Activated T-cell treated with anti-CD3 and anti-CD28 coated beads, Interleukin-2, amount 50 U/mL, for 24 hours (primary cell): ENCODE measurements at places on chromosomes 4 and X.
A peak's percentile ranks its signal among the peaks of the same experiment; 100 is the strongest.

DNA sequence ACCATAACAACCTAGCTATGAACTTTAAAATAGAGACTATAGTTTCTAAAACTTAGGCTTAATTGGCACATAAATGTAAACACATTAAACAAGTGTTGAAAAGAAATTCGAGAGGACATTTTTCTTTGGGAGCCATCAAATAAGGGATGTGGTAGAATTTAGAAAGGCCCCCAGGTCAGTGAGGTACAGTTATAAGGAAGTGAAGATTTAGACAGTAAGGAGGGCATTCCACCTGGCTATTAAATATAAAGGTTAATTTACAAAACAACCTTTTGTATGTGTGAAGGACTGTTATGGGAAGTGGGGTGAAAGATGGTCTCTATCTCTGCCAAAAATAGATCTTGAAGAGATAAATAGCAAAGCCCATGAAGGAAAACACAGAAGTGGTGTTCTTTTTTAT is 83.9 kb downstream of the AFF1 start:
- H3K4me1 ChIP-seq, result peaks cover 86% of the 10 kb centered on the region
- H3K27ac ChIP-seq, result peak overlapping the region; percentile 84
- H3K4me3 ChIP-seq, result no peak overlapping the region

GRCh38 chrX:132472397-132472796 is 16.4 kb downstream of the MBNL3 start:
- peaks cover 29% of the 10 kb centered on the region for H3K27me3 ChIP-seq
- no peak for DNase-seq
- no peak overlapping the region for H3K27ac ChIP-seq
- H3K36me3 ChIP-seq, result no peaks in the 10 kb centered on the region
- peaks cover 21% of the 10 kb centered on the region for H3K4me1 ChIP-seq

DNA sequence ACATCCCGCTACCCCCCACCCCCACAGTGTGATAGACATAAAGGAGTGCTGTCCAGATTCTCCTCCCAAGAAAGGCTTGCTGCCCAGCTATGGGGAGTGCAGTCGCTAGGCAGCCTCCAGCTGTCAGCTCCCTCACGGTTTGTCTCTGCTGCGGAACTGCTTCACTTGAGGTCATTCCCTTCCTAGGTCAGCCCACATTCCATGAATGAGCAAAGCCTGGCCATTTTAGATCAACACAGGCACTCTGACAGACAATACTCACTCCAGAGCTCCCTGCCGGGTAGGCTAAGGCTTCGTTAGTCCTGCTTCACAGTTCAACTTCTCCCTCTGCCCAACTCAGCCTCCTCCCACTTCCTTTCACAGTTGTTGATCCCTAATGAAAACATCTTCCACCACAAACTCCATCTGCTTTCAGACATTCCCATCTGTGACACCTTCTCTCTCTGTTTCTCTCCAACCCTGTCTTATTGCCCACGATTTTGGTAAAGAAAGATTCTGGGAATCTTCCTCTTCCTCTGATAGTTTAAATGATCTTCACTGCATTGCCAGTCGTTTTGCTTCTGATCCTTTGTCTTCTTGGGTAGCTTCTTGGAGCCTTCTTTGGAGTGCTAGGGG is 318.9 kb upstream of the F9 start:
- no peak overlapping the region for H3K27ac ChIP-seq
- no peaks in the 10 kb centered on the region for H3K36me3 ChIP-seq
- H3K4me1 ChIP-seq, result no peaks in the 10 kb centered on the region
- no peak for DNase-seq
- H3K27me3 ChIP-seq, result peaks cover 68% of the 10 kb centered on the region

DNA sequence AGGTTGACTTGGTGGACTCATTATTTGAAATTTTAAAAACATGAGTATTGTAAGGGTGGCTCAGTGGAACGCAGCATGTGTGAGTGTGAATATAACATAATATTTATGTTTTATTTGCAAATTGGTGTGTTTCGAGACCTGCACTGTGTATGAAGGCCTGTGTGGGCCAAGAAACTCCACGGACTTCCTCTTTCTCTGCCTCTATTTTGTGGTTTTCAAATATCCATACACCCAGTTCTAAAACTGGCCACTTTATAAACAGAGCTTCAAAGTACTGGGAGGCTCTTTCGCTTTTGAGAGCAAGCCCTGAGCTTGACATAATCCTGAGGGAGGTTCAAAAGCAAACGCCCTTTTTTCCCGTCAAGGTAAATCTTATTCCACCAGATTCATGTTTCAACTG is 187.7 kb downstream of the GPAT3 start:
- H3K27me3 ChIP-seq, result peaks cover 36% of the 10 kb centered on the region
- no peak for DNase-seq
- no peaks in the 10 kb centered on the region for H3K36me3 ChIP-seq
- no peak overlapping the region for H3K27ac ChIP-seq

DNA sequence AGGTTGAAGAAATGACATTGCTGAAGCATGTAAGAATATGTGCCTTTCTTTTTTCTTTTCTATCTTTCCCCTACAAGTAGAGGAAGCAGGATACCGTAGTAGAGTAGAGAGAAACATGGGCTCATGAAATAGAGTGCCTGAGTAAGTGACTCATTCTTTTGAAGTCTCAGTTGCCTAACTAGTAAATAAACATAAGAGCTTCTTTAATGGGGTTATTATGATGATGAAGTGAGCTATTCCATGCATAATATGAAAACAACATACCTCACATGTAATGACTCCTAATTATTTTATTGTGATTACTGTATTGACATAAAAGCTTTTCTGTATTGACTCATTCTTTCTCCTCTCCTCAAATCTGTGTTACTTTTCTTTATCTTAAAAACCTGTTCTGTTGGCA is 1538.2 kb downstream of the TECRL start:
- no peak overlapping the region for H3K4me3 ChIP-seq
- H3K36me3 ChIP-seq, result no peaks in the 10 kb centered on the region
- H3K27me3 ChIP-seq, result no peaks in the 10 kb centered on the region
- H3K27ac ChIP-seq, result no peak overlapping the region
- DNase-seq, result no peak

GRCh38 chr4:186318481-186318880 is 52.5 kb downstream of the F11 start:
- peaks cover 5% of the 10 kb centered on the region for H3K27me3 ChIP-seq
- no peaks in the 10 kb centered on the region for H3K36me3 ChIP-seq
- H3K27ac ChIP-seq, result no peak overlapping the region
- H3K4me3 ChIP-seq, result no peak overlapping the region

DNA sequence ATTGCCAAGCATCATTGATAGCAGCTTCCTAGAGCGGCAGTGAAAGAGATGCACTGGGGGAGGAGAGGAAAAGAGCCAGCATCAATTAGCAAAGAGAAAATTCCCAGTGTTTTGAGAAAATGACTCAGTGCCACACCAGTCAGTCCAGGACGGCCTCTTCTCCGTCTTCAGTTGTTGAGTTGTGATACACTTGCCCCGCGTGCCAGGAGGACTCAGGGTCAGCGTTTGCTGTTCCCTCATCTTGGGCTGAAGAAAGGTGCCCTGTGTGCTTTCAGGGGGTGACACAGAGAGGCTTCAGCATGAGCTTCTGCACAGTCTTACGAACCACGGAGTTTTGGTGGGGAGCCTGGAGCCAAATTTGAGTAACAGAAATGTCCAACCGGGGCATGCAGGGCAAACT is 82.3 kb downstream of the GPR143 start:
- H3K27me3 ChIP-seq, result peaks cover 3% of the 10 kb centered on the region
- DNase-seq, result no peak
- no peak overlapping the region for H3K4me3 ChIP-seq
- no peak overlapping the region for H3K27ac ChIP-seq
- H3K36me3 ChIP-seq, result peaks cover 65% of the 10 kb centered on the region

DNA sequence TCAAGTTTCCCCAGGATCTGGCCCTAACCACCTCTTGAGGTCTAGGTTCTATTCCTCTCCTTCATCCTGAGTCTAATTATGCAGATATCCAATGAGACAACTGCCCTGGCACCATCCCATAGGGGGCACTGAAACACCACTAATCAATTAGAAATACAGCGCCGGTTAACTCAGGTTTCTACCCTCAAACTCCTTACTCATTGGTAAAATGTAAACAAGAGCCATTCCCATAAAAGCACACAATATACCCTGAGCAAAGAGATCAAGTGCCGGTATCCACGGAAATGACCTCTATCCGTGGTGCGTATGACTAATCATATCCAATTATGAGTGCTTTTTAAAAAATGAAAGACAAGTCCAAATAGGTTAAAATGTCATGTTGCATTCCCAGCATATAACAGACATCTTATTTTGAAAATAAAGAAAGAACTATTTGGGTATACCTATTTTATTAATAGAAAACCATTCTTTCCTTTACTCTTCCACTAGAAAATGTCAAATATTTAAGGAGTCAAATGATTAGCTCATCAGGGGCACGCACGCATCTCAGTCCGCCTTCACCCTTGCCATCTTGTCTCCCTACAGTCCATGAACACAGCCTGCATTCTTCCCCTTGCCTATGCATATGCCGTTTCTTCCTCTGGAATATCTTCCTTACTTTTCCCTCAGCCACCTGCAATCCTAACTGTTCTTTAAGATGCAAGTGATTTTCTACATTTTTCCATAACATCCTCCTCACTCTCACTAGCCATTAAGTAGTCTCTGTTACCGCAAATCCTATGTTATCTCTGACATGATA is 141.1 kb downstream of the MAML3 start:
- H3K27ac ChIP-seq, result no peak overlapping the region
- H3K4me1 ChIP-seq, result peaks cover 8% of the 10 kb centered on the region
- no peak overlapping the region for H3K4me3 ChIP-seq
- peak; percentile 58 for DNase-seq
- H3K36me3 ChIP-seq, result no peaks in the 10 kb centered on the region

DNA sequence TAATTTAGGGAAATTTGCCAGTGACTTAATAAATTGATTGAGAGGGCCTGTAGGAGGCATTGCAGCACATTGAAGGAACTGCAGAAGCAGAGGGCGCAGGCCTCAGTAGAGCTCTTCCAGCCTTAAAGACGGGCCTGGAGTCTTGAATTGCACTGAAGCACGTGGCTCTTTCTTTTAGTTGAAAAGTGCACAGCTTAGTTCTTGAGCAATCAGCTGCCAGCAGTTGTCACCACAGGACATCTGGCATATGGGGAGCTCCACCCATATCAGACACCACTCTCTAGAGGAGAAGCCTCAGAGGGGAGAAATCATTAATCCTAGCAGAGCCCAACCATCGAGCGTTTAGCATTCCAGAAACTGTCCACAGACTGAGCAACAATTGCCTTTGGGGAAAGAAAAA is 16.0 kb upstream of the FGF16 start:
- no peaks in the 10 kb centered on the region for H3K36me3 ChIP-seq
- H3K27ac ChIP-seq, result no peak overlapping the region
- peaks cover 12% of the 10 kb centered on the region for H3K27me3 ChIP-seq
- H3K4me1 ChIP-seq, result no peaks in the 10 kb centered on the region
- H3K4me3 ChIP-seq, result no peak overlapping the region

DNA sequence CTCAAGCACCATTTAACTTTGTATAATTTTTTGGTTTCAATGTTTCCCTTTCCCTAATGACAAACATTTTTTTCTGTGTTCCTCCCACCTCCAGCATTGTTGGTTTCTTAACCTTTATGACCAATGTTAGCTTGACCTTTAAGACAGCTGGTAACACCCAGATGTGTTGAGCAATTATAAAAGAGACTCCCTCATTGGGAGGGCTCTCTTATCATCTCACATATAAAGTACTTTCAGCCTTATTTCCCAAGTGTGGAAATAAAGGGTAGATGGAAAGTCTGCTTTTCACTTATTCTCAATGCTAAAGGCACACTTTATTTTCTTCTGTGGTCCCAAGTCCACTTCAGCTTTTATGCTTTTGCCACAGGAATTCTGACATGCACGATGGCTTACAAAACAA is 1420.4 kb downstream of the RAPGEF2 start:
- no peak for DNase-seq
- H3K4me3 ChIP-seq, result no peak overlapping the region
- H3K27me3 ChIP-seq, result no peaks in the 10 kb centered on the region
- no peaks in the 10 kb centered on the region for H3K4me1 ChIP-seq
- no peaks in the 10 kb centered on the region for H3K36me3 ChIP-seq

- no peaks in the 10 kb centered on the region for H3K27me3 ChIP-seq
- H3K4me1 ChIP-seq, result no peaks in the 10 kb centered on the region
- no peak overlapping the region for H3K27ac ChIP-seq
- no peak for DNase-seq
- no peak overlapping the region for H3K4me3 ChIP-seq
Measured at GRCh38 chr4:19698961-19699360, 552.7 kb upstream of the SLIT2 start.

- no peak for DNase-seq
- H3K27ac ChIP-seq, result no peak overlapping the region
- H3K4me1 ChIP-seq, result no peaks in the 10 kb centered on the region
- H3K27me3 ChIP-seq, result no peaks in the 10 kb centered on the region
- H3K36me3 ChIP-seq, result no peaks in the 10 kb centered on the region
Measured at GRCh38 chr4:157687971-157688370, 467.4 kb downstream of the GRIA2 start.

DNA sequence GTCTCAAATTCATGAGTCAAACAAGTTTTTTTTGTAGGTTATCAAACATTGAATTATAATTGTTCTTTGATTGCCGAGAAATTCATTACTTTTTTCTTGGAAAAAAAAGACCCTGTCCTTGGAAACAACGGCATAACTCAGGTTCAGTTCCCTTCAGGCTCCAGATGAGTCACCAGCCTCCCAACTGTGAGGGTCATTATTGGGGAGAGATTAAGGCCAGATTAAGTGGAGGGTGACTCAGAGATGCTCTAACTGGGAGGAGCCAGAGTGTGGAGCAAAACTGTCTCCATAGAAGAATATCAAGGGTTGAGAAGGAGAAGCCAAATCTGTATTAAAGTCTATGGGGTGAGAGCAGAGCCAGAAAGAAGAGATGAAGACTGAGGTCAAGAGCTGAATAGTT is 9.6 kb downstream of the ADGRG4 start:
- H3K36me3 ChIP-seq, result no peaks in the 10 kb centered on the region
- no peak overlapping the region for H3K4me3 ChIP-seq
- H3K27me3 ChIP-seq, result peaks cover 22% of the 10 kb centered on the region
- H3K27ac ChIP-seq, result no peak overlapping the region
- no peaks in the 10 kb centered on the region for H3K4me1 ChIP-seq
